CD4-positive, alpha-beta T cell treated with Interleukin-6 for 4 hours (primary cell): ENCODE measurements at places on chromosomes 13 and 19.

- DNase-seq = no peak
These were observed 113.8 kb downstream of the IRS2 start for GRCh38 chr13:109672545-109672944.

- peak; percentile 22 for DNase-seq
These were observed 687 bp downstream of the MATK start for GRCh38 chr19:3785451-3785937.

GRCh38 chr19:33071887-33072286 is 7.2 kb upstream of the RHPN2 start:
- no peak for DNase-seq

- DNase-seq = peak; percentile 78
These were observed 49.5 kb downstream of the CRYL1 start for GRCh38 chr13:20475927-20476691.

- no peak for DNase-seq
These were observed 33.0 kb upstream of the ZNF808 start for GRCh38 chr19:52494518-52494917.

DNA sequence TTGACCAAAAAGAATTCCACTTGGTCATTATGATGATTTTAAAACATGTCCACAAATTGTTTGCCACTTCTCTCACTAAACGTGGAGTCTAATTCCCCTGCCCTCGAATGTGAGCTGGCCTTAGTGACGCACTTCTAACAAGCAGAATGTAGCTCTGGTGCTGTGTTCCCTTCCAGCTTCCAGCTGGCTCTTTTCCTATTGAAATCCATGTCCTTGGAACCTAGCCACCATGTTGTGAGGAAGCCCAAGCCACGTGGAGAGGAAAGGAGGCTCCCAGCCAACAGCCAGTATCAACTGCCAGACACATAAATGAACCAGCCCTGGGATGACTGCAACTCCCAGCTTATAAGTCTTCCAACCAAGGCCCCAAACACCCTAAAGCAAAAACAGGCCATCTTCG is 23.6 kb upstream of the CEBPA start:
- no peak for DNase-seq

DNA sequence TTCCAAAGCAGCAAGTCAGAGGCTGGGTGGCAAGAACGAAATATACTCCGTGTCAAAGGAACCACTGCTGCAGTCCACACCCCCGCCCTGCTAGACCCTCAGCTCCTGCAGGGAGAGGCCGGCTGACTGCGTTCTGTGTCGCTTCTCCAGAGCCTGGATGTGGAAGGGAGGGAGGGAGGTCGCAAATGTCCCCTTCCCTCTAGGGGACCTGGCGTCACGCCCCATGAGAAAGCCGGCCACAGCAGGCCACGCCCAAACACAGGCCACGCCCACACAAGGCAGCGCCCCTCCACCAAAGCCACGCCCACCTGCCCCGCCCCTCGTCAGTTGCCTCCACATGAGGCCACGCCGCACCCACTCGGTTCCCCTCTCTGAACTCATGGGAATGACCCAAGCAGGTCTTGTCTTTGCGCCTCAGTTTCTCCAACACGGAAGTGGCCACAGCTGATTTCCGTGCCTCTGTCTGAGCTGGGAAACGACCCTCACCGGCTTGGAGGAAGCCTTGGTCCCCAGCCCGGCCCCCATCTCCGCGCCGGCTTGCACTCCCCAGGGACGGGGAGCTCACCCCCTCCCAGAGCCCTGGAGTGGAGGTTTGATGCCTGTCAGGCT is 38.4 kb upstream of the TCF3 start:
- DNase-seq = peak; percentile 64

DNA sequence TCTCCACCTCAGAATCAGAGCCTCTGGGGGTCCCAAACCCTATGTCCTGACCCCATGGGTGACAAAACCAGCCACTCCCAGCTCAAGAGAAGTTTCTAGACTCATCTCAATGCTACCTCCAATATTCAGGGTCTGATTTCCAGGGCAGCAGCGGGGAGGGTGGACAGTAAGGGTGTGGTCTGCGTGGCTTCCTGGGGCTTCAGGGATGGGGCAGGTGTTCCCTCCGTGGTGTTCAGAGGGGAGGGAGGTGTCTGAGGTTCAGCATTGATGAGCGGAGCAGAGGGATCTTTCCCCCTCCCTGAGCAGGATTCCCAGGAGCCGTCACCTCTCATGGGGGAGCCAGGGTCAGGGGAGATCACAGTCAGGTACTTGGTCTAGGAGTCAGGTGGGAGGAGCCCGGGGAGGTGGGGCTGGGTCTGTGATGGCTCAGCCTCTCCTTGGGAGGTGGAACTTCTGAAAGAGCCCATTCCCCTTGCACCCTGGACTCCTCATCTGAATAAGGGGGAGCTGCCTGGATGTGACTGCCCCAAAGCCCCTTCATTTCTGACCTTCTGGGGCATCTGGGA is 2.9 kb downstream of the LILRA2 start:
- no peak for DNase-seq

DNA sequence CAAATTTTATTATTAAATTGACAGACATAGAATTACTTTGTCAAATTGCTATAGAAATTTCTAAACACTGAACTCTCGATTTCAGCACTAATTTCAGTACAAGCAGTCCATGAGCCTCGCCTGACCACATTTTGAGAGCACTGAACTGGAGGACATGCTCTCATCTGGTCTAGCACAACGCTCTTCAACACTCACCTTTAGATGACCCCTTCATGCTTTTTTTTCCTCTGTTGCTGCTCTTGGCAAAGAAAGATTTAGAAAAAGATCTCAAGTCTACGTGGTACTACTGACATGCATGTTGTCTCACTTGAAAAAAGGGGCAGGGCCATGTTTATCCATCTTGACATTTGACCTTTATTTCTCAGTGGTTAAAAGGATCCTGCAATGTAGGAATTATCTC is 981.5 kb downstream of the DIAPH3 start:
- no peak for DNase-seq

DNA sequence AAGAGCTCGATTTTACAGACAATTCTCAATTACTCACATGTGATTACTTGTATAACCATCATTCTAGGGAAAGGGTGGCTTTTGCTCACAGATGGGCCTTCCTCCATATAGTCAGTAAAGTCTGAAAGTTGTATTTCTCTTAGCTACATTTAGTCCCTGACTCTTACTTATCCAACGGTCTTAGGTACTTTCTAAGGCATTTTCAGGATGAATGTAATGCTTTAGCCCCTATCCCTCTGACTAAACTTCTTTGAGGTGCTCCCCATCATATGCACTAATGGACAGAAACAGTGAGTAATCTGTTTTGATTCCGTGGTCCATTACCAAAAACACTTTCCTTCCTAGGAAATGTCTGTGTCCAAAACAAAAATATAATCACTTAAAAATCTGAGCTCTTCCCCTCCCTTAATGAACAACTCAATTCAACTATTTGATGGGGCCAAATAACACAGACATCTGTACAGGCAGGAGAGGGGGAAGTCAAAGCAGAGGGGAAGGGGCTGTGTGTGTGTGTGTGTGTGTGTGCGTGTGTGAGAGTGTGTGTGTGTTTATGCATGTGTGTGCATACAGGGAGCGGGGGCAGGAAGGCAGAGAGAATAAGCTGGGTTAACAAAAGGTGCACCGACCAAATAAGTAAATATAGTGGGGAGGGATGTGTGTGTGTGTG is 84.9 kb downstream of the USP12 start:
- no peak for DNase-seq

- DNase-seq = no peak
These were observed 71.9 kb downstream of the WASF3 start for GRCh38 chr13:26629260-26629825.

DNA sequence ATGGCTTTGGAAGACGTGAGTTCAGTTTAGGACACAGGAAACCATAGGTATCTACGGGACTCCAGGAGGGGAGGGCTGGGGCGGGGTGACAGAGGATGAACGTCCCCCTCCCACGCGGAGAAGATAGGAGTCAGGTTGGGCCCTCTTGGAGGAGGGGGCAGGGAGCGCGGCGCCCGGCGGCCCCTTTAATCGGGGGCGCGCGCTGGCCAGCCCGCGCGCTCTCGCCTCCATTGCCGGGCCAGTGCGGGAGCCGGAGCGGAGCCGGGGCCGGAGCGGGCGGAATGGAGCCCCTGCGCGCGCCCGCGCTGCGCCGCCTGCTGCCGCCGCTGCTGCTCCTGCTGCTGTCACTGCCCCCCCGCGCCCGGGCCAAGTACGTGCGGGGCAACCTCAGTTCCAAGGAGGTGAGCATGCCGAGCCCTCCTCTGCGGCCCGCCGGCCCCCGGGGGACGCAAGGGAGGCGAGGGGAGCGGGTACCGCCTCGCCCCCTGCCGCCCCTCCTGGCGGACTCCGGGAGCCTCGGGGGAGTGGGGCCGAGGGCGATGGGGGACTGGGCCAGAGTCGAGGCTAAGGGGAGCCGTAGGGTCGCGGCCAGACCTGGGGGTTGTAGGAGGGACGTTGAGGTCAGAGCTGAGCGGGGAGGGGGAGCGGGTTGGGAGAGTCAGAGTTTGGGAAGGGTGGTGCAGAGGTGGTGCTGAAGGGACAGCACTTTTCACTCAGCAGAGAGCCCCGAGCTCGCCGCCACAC is at the start of gene TMEM145:
TSS of gene TMEM145 (plus strand) at position 214 of the 744 bp plus-strand sequence. CDS start at position 282, 68 bp downstream.
- peak; percentile 43 for DNase-seq

GRCh38 chr19:58479303-58479702 is 3.2 kb downstream of the ZNF446 start:
- no peak for DNase-seq

GRCh38 chr13:50466456-50466855 is 377.0 kb downstream of the DLEU7 start:
- no peak for DNase-seq

GRCh38 chr13:47334173-47334572 is 437.3 kb upstream of the HTR2A start:
- DNase-seq = no peak

DNA sequence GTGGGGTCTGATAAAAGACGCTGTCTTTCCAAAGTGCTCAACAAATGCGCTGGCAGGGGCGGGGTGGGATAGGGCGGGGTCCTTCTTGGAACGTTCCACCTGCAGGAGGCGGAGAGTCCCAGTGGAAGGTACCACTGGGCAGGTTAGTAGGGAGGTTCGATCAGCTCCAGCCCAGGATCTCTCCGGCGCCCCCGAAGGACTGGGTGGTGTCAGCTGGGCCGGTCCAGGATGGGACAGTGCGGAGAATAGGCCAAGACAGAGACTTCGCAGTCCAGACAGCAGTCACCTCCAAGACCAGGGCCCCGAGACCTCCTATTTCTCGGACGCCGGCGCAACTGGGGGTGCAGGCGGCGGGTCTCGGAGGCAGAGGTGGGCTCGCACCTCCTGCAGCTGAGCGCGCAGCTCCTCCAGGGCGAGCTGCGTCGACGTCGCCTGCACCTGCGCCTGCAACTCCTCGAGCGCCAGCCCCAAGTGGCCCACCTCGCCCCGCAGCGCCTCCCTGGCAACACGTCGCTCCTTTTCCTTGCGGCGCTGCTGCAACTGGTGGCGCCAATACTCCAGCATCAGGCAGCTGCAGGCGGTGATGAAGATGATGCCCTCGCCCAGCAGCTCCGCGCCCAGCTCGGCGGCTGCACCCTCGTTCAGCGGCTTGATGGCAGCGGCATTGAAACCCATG is 21.6 kb downstream of the VASP start:
- DNase-seq = peak; percentile 26

DNA sequence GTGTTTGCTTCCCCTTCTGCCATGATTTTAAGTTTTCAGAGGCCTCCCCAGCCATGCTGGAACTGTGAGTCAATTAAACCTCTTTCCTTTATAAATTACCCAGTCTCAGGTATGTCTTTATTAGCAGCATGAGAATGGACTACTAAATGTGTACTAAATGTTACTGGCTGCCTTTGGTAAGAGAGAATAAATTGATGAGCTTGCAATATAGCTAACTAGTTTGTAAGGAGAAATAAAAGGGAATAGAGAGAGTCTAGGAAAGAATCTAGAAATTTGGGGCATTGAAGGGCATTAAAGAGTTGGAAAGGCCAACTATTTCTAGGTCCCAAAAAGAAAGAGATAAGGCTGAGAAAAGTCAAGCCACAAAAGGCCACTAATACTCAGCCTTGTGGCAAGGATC is 5.5 kb upstream of the SOHLH2 start:
- DNase-seq = no peak

GRCh38 chr19:45051929-45052579 is 13.2 kb downstream of the CLASRP start:
- DNase-seq = no peak

GRCh38 chr19:6413291-6413690 is 11.3 kb downstream of the KHSRP start:
- DNase-seq = no peak

- no peak for DNase-seq
These were observed 71.9 kb downstream of the FLT1 start for GRCh38 chr13:28423010-28423409.

DNA sequence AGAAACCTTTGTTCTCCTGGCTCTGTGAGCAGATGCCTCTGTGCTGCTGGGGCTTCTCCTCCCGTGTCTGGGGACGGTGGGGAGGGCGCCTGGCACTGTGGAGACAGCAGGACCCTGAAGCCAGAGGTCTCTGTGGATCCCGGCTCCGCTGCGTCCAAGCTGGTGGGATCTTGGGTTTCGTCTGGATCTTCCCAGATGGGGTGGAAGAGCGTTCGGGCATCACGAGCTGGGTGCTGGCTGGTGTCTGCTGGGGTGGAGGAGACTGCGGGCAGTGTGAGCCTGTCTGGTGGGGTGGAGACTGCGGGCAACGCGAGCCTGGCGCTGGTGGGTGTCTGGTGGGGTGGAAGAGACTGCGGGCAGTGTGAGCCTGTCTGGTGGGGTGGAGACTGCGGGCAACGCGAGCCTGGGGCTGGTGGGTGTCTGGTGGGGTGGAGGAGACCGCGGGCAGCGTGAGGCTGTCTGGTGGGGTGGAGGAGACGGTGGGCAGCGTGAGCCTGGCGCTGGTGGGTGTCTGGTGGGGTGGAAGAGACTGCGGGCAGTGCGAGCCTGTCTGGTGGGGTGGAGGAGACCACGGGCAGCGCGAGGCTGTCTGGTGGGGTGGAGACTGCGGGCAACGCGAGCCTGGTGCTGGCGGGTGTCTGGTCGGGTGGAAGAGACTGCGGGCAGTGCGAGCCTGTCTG is 5.6 kb downstream of the TEX29 start:
- no peak for DNase-seq

DNA sequence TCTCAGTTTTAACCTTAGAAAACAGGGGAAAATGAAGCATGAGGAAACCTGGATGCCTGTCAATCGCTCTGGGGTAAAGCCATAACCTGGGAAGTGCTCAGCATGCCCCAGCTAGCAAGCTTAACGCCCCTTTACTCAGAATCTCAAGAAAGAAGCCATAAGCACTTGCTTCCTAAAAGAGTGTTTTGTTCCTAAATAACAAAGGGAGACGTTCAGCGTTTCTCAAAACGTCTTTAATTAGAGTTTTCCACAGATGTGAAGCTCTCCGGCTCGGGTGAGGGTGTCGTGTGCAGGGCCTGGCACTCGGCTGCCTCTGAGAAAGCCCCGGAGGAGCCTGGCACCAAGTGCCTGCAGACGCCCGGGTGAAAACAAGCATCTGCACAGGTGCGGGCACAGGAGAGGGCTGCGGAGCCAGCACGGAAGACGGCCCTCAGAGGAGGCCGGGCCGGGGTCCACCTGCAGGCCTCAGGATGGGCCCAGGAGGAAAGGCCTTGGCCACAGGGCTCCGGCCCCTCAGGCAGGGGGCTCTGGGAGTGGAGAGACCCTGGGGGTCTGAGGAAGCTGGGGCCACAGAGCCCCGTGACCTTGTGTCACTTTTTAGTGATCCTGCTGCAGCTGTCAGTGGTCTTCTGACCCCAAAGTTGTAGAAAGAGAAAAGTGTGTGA is 6.2 kb downstream of the GAS6 start:
- no peak for DNase-seq

- DNase-seq = no peak
These were observed 763 bp downstream of the FXYD7 start for GRCh38 chr19:35143818-35144217.
